ENCODE measurements at places on chromosomes 3 and 15. TPM values are rescaled to one million over a fixed set of nuclear protein-coding genes. Genes with fewer than 3 reads are reported as not detected.

C3orf49 gene
- not detected for total RNA-seq

PLA2G4D gene
- not detected for total RNA-seq

SYNPR gene
- not detected for total RNA-seq

MITF gene
- total RNA-seq, result 2.9 TPM

MASP1 gene
- total RNA-seq, result 83.8 TPM

SLC2A2 gene
- 506 TPM for total RNA-seq

GP9 gene
- total RNA-seq, result not detected

DPPA2 gene
- total RNA-seq, result not detected

ZNF662 gene
- 2.8 TPM for total RNA-seq

GHSR gene
- not detected for total RNA-seq

TNFAIP8L3 gene
- total RNA-seq, result 4.9 TPM

PDCD6IP gene
- 44.8 TPM for total RNA-seq

DNA sequence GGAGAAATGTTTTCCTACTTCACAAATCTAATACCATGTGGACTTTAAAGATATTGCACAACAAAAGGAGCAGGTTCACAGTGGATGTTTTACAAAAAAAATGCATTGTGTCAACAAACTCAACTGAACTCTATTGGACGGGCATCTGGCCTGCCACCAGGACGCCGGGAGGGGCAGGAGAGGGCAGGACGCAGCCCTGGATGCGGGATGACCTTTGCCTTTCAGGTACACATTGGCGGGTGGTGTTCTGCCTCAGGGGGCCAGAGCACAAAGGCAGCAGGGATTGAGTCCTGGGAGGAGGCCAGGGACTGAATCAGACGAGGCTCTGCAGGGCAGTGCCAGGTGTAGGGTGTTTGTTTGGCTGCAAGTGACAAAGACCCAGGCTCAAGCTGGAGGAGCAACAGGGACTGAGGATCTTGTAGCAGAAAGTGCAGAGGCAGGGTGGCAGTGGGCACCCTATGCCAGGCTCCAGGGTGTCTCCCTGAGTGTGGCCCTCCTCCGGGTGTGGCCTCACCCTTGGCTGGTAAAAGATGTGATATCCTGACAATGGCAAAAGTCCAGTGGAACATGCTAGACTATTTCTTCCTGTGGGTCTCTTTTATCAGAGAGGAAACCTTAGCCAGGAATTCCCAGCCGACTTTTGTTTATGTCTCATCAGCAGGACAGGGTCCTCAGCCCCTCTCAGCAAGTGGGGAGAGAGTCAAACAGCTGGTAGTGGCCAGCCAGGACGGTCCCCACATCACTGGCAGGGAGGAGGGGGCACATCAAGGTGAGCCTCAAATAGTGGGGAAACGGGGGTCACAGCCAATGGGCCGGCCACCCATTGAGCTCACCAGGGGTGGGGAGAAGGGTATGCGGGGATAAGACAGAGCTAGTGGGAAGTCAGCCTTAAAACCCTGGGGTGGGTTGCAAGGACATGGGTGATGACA lies 29.7 kb upstream of the KLF13 start:
- H3K27ac ChIP-seq, result peak overlapping the region; percentile 67
- no peaks in the 10 kb centered on the region for H3K36me3 ChIP-seq
- DNase-seq, result peak; percentile 76
- peaks cover 50% of the 10 kb centered on the region for H3K4me1 ChIP-seq
- no peaks in the 10 kb centered on the region for H3K27me3 ChIP-seq

GRCh38 chr3:117919621-117920020 lies 1115.0 kb downstream of the IGSF11 start:
- no peaks in the 10 kb centered on the region for H3K27me3 ChIP-seq
- H3K36me3 ChIP-seq, result no peaks in the 10 kb centered on the region
- H3K4me1 ChIP-seq, result no peaks in the 10 kb centered on the region
- no peak overlapping the region for H3K27ac ChIP-seq
- no peak overlapping the region for H3K4me3 ChIP-seq
- no peak for DNase-seq

GRCh38 chr15:89551550-89551949 lies 23.7 kb upstream of the TICRR start:
- no peak overlapping the region for H3K27ac ChIP-seq
- DNase-seq, result no peak
- H3K4me3 ChIP-seq, result no peak overlapping the region
- no peaks in the 10 kb centered on the region for H3K36me3 ChIP-seq
- no peaks in the 10 kb centered on the region for H3K4me1 ChIP-seq

- no peak overlapping the region for H3K27ac ChIP-seq
- no peak for DNase-seq
- H3K27me3 ChIP-seq, result no peaks in the 10 kb centered on the region
- H3K4me3 ChIP-seq, result no peak overlapping the region
Observed at GRCh38 chr15:94451466-94451865, 220.1 kb downstream of the MCTP2 start.

DNA sequence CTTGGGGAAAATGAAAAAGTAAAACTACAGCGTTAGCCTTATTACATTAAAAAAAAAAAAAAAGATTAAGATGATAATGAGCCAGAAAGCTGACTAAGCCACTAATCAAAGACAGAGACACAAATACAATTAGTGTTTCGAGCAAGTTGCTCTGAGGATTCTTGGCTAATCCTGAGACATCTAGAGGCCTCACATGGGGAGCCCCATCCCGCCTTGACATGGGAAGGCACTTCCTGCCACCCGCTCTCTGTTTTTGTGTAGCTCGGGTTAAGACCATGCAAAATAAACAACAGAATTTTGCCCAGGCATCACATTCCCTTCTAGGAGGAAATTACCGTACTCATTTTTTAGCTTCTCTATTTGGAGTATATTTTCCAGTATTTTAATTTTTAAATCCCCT lies 15.3 kb downstream of the HESX1 start:
- no peak overlapping the region for H3K4me3 ChIP-seq
- H3K27me3 ChIP-seq, result no peaks in the 10 kb centered on the region
- no peaks in the 10 kb centered on the region for H3K4me1 ChIP-seq
- H3K27ac ChIP-seq, result no peak overlapping the region
- DNase-seq, result no peak
- no peaks in the 10 kb centered on the region for H3K36me3 ChIP-seq

DNA sequence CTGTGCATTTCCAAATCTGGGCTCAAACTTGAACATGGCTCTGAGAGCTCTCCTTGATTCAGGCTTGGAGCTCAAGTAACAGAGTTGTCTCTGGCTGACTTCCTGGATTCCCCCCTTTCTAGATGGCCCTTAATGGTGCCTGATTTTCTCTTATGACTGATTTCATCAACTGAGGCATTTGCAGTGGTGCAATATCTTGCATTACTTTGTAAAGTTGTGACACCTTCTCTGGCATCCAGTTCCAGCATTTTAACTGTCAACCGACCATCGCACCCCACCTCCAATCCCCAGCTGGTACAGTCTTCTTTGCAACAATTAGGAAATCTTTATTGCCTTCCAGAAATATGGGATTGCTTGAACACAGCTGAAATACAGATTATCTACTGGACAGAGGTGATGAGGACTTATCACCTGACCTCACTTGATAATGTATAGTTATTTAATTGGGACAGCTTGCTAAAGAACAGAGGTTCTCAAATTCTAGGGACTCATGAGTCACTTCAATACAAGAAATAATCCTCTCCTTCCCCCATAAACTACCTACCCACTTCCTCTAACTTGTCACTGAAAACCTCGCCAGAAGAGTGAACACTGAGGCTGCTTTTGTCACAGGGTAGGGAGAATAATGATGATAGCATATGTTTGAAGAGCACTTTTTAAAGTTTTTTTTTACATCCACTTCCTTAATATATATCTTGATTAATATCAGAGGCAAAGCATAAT lies 41.8 kb downstream of the FILIP1L start:
- no peak for DNase-seq
- H3K4me1 ChIP-seq, result peaks cover 15% of the 10 kb centered on the region
- no peaks in the 10 kb centered on the region for H3K27me3 ChIP-seq
- no peaks in the 10 kb centered on the region for H3K36me3 ChIP-seq
- no peak overlapping the region for H3K4me3 ChIP-seq

- no peak overlapping the region for H3K27ac ChIP-seq
- H3K36me3 ChIP-seq, result no peaks in the 10 kb centered on the region
- H3K27me3 ChIP-seq, result no peaks in the 10 kb centered on the region
- H3K4me1 ChIP-seq, result no peaks in the 10 kb centered on the region
- DNase-seq, result no peak
Observed at GRCh38 chr3:55615694-55616295, 128.7 kb upstream of the WNT5A start.

GRCh38 chr15:68504681-68505170 lies 72.8 kb upstream of the ITGA11 start:
- DNase-seq, result no peak
- no peaks in the 10 kb centered on the region for H3K36me3 ChIP-seq
- no peaks in the 10 kb centered on the region for H3K4me1 ChIP-seq
- H3K27me3 ChIP-seq, result no peaks in the 10 kb centered on the region
- H3K4me3 ChIP-seq, result no peak overlapping the region

DNA sequence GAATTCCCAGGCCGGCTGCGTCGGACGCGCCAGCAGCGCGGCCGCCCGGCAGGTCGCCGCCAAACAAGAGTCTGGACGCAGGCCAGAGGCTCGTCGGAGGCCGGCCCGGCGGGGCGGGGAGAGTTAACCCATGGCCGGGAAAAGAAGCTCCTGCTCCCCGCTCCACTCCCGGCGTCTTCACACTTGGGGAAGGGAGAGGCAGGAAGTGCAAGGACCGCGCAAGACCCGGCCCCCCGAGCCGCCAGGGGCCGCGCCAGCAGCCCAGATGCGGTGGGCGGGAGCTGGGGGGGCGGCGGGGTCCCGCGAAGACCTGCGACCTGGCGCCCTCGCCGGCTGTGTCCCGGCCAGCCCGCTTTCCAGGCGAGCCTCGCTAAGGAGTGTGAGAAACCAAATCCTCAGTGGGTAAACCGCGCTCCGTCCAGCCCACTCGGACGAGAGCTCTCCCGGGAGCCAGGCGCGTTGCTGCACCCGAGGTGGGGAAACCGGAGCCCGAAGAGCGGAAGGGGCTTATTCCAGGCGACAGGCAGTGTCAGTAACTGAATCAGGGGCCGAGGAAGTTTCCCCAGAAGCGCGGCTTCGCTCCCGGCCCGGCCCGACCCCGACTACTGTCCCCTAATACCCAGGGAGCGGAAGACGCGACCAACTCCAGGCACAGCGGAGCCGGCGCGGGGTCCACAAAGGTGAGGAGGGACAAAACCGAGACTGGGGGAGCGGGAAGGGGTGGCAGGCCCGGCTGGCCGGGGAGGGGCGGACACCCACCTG lies 721 bp downstream of the ADAMTS7 start:
- no peak overlapping the region for H3K4me3 ChIP-seq
- no peaks in the 10 kb centered on the region for H3K36me3 ChIP-seq
- H3K4me1 ChIP-seq, result peaks cover 3% of the 10 kb centered on the region
- DNase-seq, result peak; percentile 54

DNA sequence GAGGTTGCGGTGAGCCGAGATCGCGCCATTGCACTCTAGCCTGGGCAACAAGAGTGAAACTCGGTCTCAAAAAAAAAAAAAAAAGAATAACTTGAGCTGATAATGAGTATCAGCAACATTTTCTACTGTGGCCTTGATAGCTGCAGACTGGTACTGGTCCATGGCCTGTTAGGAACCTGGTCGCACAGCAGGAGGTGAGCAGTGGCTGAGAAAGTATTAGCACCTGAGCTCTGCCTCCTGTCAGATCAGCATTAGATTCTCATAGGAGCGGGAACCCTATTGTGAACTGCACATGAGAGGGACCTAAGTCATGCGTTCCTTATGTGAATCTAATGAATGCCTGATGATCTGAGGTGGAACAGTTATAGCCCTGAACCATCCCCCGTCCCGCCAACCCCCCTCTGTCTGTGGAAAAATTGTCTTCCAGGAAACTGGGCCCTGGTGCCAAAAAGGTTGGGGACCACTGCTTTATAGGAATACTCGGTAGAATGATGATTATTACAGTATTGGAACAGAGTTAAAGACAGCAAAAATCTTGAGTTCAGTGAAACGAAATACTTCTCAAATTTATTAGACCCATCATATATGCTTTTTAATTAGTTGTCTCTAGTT lies 126.0 kb downstream of the ZNF609 start:
- peaks cover 7% of the 10 kb centered on the region for H3K4me1 ChIP-seq
- no peak overlapping the region for H3K4me3 ChIP-seq
- H3K27me3 ChIP-seq, result no peaks in the 10 kb centered on the region
- no peaks in the 10 kb centered on the region for H3K36me3 ChIP-seq
- no peak for DNase-seq

GRCh38 chr15:74901612-74902063 lies 5.0 kb downstream of the FAM219B start:
- no peaks in the 10 kb centered on the region for H3K27me3 ChIP-seq
- DNase-seq, result peak; percentile 64
- peaks cover 42% of the 10 kb centered on the region for H3K36me3 ChIP-seq
- no peak overlapping the region for H3K4me3 ChIP-seq
- H3K27ac ChIP-seq, result no peak overlapping the region

DNA sequence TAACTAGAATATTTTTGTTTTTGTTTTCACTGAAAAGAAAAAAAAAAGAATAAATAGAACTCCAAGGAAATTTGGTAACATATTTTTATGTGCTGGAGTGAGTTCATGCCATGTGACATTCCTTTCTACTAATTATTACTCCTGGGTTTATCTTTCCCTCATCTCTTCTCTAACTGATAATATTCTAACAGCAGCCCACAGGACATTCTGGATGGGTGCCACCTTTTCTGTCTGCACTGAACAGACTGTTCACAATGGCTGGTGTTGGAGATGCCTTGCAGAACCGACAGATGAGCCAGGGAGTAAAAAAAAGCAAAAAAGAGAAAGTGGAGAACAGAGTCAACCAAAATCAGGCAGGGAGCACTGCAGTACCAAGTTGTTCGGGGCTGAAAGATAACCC lies 151.3 kb downstream of the OR4M2 start:
- no peaks in the 10 kb centered on the region for H3K27me3 ChIP-seq
- DNase-seq, result no peak
- H3K4me1 ChIP-seq, result peaks cover 10% of the 10 kb centered on the region
- H3K36me3 ChIP-seq, result no peaks in the 10 kb centered on the region

- H3K4me3 ChIP-seq, result no peak overlapping the region
- no peak for DNase-seq
- no peaks in the 10 kb centered on the region for H3K27me3 ChIP-seq
Observed at GRCh38 chr3:144670571-144670970, 698.9 kb downstream of the DIPK2A start.

DNA sequence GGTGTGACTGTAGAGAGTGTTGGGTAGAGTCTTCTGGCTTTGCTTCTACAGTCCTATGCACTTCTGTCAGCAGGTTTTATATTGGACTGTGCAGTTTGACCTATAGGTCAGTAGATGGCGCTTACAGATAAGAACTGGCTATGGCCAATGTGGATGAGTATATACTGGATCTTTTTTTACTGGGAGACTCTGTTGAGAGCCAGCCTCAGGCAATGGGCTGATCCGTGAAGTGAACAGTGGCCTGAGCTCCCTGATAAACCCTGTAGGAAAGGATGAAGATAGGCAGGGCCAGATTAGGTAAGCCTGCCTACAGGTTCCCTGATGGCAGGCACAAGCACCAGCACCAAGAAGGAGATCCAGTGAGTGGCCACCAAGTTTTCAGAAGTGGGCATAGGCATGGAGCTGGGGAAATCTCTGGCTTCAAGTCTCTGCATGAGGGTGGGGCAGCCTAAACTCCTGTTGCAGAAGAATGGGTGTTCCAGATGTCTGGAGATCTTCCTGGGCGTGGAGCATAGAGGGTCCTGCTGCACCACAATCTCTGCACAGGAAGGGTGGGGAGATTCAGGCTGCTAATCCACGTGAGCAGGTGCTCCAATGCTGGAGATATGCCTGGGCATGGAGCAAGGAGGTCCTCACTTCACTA lies 326.0 kb upstream of the SGO1 start:
- no peak overlapping the region for H3K27ac ChIP-seq
- no peak overlapping the region for H3K4me3 ChIP-seq
- no peak for DNase-seq
- H3K4me1 ChIP-seq, result peaks cover 11% of the 10 kb centered on the region
- H3K27me3 ChIP-seq, result no peaks in the 10 kb centered on the region

- H3K27ac ChIP-seq, result no peak overlapping the region
- no peak for DNase-seq
- peaks cover 6% of the 10 kb centered on the region for H3K36me3 ChIP-seq
- no peaks in the 10 kb centered on the region for H3K4me1 ChIP-seq
- H3K27me3 ChIP-seq, result no peaks in the 10 kb centered on the region
- H3K4me3 ChIP-seq, result no peak overlapping the region
Observed at GRCh38 chr3:105527949-105528348, 161.2 kb downstream of the ALCAM start.

Measured in liver (tissue), 10 donors.